Activated CD4-positive, alpha-beta T cell treated with anti-CD3 and anti-CD28 coated beads, Interleukin-2, amount 50 U/mL, for 48 hours (primary cell): ENCODE measurements at places on chromosomes 1 and 21.

DNA sequence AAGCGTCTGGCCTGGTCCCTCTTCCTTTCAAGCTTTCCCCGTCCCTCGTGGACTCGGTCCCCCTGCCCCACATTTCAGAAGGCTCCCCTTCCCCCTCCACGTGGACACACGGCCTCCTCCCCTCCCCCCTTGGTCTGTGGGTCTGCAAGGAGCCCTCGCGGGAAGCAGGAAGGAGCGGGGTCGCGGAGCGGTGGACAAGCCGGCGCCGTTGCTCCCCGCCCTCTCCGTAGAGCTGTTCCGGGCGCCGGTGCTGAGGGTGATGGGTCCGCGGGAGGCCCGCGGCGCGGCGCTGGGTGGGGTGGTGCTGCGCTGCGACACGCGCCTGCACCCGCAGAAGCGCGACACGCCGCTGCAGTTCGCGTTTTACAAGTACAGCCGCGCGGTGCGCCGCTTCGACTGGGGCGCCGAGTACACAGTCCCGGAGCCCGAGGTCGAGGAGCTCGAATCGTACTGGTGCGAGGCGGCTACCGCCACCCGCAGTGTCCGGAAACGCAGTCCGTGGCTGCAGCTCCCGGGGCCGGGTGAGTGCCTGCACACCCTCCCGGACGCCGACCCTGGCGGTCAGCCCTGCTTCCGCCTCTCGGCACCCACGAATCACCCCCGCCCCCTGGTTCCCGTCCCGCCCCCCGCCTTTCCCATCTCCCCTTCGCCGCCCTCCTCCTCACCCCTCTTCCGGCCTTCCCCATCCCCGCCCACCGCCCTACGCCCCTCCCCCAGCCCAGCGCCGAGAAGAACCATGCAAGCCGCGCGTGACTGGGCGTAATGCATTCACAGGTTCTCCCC, 5.3 kb downstream of the FCRLB start:
- DNase-seq = peak; percentile 62

DNA sequence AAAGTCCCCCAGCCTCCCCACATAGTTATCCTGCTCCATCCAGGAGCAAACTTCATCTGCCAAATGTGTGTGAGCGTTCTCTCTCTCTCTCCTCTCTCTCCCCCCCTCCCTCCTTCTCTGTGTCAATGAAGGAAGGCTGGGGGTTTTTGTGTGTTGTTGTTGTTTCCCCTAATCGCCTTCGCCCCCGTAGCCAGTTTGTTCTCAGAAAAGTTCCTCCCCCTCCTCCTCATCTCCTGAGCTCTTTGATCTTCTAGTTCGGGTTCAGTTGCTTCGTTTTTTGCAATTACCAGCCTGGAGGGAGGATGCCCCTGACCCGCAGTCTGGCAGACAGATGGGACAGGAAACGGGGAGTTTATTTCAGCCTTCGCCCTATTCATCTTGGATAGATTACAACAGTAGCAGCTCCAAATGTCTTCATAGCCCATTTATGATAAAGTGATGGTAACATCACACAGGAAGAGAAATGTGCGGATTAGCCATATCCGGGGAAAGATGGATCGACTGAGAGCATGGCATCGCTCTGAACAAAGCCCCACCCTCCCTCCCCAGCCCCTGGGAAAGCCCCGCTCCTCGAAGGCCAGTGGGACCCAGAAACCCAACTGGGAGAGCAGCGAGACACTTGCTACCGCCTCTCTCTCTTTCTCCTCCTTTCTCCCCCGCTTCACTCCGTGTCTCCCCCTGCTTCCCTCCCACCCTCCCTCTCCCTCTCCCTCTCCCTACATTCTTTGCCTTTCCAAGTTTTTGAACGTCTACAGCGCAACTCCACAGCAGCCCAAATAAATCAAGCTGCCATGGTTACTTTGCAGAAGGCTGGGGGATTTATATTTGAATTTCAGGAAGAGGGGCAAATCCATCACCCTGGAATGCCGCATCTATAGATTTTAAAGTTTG, 139.7 kb upstream of the ARHGEF16 start:
- DNase-seq = no peak

GRCh38 chr1:211237579-211237978, 21.6 kb upstream of the RCOR3 start:
- DNase-seq = no peak

DNA sequence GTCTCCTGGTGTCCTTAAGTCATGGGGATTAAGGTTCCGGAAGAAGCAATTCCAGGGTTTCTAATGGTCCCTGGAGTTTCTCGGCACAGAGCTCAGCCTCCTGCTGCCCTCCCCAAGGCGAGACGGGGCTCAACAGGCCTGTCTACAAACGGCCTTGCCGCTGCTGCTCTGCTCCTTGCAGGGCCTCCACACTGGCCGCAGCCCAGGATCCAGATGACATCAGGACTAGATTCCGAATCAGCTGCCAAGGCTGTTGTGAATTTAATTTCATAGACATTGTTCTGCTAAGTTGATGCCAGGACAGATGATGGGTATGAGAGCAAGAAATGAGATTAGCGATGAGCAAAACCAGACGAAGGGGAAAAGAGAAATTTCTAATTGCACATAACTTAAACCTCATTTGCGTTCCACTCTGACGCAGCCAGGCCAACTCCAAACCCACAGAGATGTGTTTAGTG, 103.6 kb upstream of the BACE2 start:
- no peak for DNase-seq

GRCh38 chr1:232009741-232010140, 383.2 kb downstream of the DISC1 start:
- no peak for DNase-seq

- DNase-seq = no peak
Observed at GRCh38 chr1:207766569-207766968, 14.7 kb downstream of the CD46 start.

GRCh38 chr1:31436596-31437432, 23.8 kb downstream of the SERINC2 start:
- no peak for DNase-seq

- DNase-seq = peak; percentile 75
Observed at GRCh38 chr1:101235696-101236515, 913 bp upstream of the S1PR1 start.

GRCh38 chr1:43975249-43975961, 645 bp downstream of the ATP6V0B start:
- peak; percentile 20 for DNase-seq

DNA sequence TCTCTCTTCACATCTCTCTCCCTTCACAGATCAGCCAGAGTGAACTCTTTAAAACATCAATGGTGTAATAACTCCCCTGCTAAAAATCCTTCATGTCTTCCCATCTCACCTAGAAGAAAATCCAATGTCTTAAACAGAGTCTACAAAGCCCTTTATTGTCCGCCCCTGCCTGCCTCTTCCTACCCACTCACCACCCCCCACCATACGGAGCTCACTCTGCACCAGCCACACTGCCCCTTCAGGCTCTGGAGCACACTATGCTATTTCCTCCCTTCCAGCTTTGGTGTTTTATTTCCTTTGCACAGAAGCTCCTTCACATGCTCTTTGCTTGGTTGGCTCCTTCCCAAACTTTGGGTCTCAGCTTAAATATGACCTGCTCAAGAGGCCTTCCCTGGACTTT, 10.2 kb downstream of the CAMK1G start:
- no peak for DNase-seq

DNA sequence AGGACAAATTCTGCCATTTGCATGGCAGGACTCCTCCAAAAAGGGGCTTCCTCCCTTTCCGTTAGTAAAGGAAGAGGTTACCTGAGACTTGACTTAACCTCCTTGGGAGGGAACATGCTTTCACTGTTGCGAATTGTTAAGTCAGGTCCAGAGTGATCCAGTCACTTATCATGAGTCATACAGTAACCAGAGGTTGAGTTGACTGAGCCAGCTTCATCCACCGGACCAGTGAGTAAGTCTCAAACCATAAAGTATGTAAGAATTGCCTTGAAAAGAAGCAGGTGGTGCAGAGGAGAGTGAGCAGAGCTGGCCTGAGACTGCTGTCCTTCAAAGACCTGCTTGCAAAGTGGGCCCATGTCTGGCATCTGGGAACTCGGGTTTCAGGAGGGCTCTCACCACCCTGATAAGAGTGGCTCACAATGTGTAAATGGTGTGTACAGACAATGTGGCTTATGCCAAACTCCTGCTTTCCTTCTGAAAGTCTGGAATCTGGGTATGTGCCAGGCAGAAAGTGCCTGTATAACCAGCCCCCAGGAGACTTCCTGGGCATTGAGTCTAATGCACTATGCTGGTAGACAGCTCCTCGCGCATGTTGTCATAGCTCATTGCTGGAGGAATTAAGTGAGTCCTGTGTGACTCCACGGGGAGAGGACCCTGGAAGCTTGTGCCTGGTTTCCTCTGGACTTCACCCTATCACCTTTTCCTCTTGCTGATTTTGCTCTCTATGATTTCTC, 84.3 kb upstream of the KLHDC7A start:
- no peak for DNase-seq

GRCh38 chr1:79852004-79852403, 845.5 kb upstream of the ADGRL4 start:
- no peak for DNase-seq

GRCh38 chr1:215118081-215118480, 35.5 kb downstream of the KCNK2 start:
- no peak for DNase-seq

GRCh38 chr1:229092377-229093237, 178.3 kb upstream of the RAB4A start:
- DNase-seq = no peak

GRCh38 chr1:213947200-213947801, 40.5 kb upstream of the PROX1 start:
- no peak for DNase-seq

- no peak for DNase-seq
Observed at GRCh38 chr1:24963099-24963872, 33.2 kb upstream of the RUNX3 start.

DNA sequence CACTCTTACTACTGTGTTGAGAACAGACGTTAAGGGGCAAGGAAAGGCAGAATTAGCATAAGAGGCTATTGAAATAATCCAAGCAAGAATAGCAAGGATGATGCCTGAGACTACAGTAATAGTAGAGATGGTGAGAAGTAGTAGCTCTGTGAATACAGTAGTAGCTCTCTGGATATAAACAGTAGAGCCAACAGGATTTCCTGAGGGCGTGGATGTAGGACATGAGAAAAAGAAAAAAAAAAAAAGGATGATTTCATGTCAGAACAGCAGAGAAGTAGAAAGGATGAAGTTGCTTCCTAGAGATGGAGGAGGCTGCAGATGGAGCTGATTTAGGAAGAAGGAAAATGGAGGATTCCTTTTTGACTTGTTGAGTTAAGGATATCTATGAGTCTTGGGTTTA, 112.3 kb downstream of the OMA1 start:
- no peak for DNase-seq

- DNase-seq = no peak
Observed at GRCh38 chr21:31310750-31311149, 33.3 kb downstream of the TIAM1 start.

- no peak for DNase-seq
Observed at GRCh38 chr1:39531526-39531925, 40.1 kb downstream of the BMP8A start.

GRCh38 chr1:156815307-156815826, 1.3 kb downstream of the SH2D2A start:
- DNase-seq = no peak

- DNase-seq = no peak
Observed at GRCh38 chr1:102834688-102835320, 273.5 kb downstream of the COL11A1 start.

GRCh38 chr1:53573522-53573921, 114.3 kb downstream of the DMRTB1 start:
- DNase-seq = no peak

DNA sequence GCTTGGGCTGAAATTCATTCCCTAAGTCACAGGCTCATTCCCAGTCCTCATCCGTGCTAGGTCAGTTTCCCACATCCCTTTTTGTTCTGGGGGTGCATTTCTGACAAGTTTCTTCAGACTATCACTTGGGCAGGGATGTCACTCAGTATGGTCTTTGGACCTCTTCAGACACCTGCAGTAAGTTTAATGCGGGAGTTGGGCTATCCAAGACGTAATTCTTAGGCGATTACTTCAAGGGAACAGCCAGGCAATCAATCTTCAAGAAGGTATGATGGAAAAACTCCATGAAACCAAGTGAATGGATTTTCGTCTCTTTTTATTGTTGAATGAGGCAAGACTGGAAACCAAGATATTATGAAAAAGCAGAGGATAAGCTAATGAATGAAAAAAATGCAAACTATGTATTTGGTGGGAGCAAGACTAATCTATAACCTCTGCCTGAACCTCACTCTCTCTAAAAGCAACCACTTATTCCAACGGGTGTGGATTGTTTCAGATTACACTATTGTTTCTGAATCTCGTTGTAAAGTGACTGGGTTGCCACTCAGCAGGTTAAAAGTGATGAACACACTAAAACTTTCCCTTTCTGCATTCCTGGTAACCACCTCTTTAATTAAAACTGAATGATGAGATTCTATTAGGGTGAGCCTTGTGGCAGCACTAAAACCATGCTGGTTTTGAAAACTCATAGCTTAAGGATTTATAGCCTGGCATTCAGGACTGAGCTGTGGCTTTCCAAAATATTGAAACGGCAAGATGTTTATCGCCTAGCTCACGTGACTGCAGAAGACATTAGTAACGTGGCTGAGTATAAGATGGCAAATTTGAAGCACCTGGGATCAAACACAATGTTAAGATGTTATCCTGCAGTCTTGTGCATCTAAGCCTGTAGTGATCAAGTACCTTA, 1.1 kb downstream of the RASAL2 start:
- no peak for DNase-seq

DNA sequence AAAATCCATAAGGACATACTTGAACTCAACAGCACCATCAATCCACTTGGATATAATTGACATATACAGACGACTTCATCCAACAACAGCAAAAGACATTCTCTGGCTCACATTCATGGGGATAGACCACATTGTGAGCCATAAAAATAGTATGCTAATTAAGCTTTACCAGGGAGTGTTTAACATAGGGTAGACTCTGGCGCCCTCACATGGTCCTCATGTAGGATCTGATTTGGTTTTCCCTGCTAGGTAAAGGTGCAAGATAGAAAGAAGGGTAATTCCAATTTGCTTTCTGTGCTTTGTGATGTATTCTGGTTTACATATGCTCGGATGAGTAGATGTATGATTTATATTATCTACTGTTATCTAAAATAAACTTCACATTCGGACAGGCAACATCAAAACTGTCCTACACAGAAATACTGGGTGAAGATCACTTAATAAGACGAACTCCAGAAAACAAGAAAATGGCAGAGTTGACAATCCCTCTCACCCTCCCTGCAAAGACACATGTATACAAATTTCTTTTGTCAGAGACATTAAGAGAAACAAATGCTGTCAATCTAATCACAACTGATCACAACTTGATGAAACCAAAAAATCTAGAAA, 27.7 kb downstream of the CR1L start:
- DNase-seq = no peak

DNA sequence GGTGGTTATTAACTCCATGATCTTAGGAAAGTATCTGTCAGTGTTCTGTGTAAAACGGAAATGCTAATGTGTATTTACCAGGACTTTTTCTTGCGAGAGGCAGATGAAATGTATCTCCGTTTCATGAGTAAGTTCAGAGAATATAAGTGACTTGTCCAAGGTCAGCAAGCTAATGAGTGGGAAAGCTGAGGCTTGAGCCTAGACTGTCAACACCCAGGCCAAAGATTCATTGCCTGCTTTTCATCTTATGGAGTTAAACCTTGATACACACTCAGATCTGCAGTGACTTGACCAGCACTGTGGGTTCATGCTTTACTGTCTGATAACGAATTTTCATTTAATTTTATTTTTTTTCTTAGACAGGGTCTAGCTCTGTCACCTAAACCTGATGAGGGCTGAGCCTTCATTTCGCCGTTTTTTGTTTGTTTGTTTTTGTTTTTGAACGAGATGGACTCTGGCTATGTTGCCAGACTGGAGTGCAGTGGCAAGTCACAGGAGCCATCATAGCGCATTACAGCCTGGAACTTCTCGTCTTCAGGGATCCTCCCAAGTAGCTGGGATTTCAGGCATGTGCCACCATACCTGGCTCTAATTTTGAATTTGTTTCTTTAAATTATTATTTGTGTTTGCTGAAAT, 918 bp upstream of the JTB start:
- DNase-seq = no peak
